ENCODE measurements at places on chromosomes 7 and 10. TPM values are rescaled to one million over a fixed set of nuclear protein-coding genes. Genes with fewer than 3 reads are reported as not detected.

GRCh38 chr10:3452683-3453361 lies 280.2 kb upstream of the PITRM1 start:
- no peak overlapping the region for H3K4me3 ChIP-seq
- no peaks in the 10 kb centered on the region for H3K36me3 ChIP-seq
- no peaks in the 10 kb centered on the region for H3K27me3 ChIP-seq
- no peak overlapping the region for H3K27ac ChIP-seq
- no peak for DNase-seq
- H3K4me1 ChIP-seq = peaks cover 17% of the 10 kb centered on the region

DNA sequence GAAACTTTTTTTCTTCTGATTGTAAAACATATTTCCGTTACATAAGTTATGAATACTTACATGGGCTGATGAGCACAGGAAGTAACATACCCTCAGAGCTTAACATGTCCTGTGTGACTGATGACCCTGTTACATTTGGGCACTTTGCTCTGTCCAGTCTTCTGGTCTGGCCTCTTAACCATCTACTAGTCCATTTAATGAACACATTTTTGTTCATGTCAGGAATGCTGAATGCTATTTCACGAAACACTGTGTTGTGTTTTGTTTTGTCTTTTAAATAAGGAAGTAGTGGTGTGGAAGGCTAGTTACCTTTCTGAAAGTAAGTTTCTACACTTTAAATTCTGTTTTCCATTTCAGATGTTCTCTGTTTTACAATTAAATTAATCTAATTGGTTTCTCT lies 77.7 kb downstream of the RBM33 start:
- no peak overlapping the region for H3K4me3 ChIP-seq
- H3K4me1 ChIP-seq = no peaks in the 10 kb centered on the region
- H3K36me3 ChIP-seq = peaks cover 11% of the 10 kb centered on the region
- no peaks in the 10 kb centered on the region for H3K27me3 ChIP-seq

GRCh38 chr10:118978316-118978997 lies 51.1 kb upstream of the NANOS1 start:
- H3K4me1 ChIP-seq = no peaks in the 10 kb centered on the region
- H3K27me3 ChIP-seq = no peaks in the 10 kb centered on the region
- H3K27ac ChIP-seq = no peak overlapping the region
- no peaks in the 10 kb centered on the region for H3K36me3 ChIP-seq
- H3K4me3 ChIP-seq = no peak overlapping the region

GRCh38 chr7:19442016-19442785 lies 266.6 kb downstream of the POLR1F start:
- no peak overlapping the region for H3K27ac ChIP-seq
- H3K4me1 ChIP-seq = no peaks in the 10 kb centered on the region
- H3K4me3 ChIP-seq = no peak overlapping the region
- DNase-seq = no peak

GRCh38 chr7:121480566-121481335 lies 84.6 kb upstream of the FAM3C start:
- no peaks in the 10 kb centered on the region for H3K27me3 ChIP-seq
- H3K4me1 ChIP-seq = no peaks in the 10 kb centered on the region
- no peak overlapping the region for H3K4me3 ChIP-seq
- no peak overlapping the region for H3K27ac ChIP-seq
- no peak for DNase-seq

DNA sequence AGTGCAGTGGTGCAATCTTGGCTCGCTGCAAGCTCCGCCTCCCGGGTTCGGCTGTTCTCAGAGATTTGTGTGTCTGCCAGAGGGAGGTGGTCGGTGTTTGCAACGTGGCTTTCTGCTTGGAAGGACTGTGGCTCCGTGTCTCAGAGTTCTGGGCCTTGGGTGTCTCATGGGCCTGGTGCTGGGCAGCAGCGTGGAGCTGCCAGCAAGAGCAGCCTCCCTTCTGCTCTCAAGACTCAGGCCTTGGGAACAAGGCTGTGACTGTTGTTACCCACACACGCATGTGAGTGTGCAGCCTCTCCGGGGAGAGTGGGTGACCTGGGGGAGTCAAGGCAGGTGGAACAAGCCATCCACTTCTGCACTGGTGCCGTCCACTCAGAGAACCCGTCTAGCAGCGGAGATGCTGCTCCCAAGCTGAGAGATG lies 52.0 kb downstream of the VIPR2 start:
- no peak overlapping the region for H3K4me3 ChIP-seq
- H3K36me3 ChIP-seq = no peaks in the 10 kb centered on the region
- H3K27me3 ChIP-seq = no peaks in the 10 kb centered on the region
- DNase-seq = no peak
- no peaks in the 10 kb centered on the region for H3K4me1 ChIP-seq
- H3K27ac ChIP-seq = no peak overlapping the region

DNA sequence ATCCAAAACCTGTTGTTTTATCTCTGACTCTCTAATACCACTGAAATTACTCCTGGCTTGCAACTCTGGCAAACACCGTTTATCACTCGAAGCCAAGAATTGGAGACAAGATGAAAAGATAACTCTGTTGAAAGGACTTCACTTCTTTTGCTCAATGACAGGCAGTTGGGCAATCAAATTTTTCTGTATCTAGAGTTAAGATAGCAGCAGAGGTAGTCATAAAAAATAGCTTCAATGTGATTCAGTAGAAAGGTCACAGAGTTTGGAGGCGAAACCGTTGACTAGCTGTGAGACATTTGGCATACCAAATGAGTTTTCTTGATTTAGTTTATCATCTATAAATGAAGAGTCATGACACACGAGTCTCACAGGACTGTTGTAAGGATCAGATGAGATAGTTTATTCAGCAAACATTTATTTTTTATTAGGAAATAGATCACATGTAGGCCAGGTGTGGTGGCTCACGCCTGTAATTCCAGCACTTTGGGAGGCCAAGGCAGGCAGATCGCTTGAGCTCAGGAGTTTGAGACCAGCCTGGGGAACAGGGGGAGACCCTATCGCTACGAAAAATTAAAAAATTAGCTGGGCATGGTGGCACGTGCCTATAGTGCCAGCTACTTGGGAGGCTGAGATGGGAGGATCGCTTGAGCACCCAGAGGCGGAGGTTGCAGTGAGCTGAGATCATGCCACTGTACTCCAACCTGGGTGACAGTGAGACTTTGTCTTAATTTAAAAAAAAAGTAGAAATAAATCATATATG lies 23.6 kb downstream of the AKR1B1 start:
- no peak for DNase-seq
- no peak overlapping the region for H3K27ac ChIP-seq
- no peaks in the 10 kb centered on the region for H3K27me3 ChIP-seq
- no peak overlapping the region for H3K4me3 ChIP-seq
- H3K4me1 ChIP-seq = peaks cover 5% of the 10 kb centered on the region

GRCh38 chr7:128845475-128845874 lies 15.3 kb downstream of the FLNC start:
- H3K36me3 ChIP-seq = no peaks in the 10 kb centered on the region
- H3K27ac ChIP-seq = no peak overlapping the region
- no peak overlapping the region for H3K4me3 ChIP-seq
- no peaks in the 10 kb centered on the region for H3K27me3 ChIP-seq
- DNase-seq = no peak
- no peaks in the 10 kb centered on the region for H3K4me1 ChIP-seq

DNA sequence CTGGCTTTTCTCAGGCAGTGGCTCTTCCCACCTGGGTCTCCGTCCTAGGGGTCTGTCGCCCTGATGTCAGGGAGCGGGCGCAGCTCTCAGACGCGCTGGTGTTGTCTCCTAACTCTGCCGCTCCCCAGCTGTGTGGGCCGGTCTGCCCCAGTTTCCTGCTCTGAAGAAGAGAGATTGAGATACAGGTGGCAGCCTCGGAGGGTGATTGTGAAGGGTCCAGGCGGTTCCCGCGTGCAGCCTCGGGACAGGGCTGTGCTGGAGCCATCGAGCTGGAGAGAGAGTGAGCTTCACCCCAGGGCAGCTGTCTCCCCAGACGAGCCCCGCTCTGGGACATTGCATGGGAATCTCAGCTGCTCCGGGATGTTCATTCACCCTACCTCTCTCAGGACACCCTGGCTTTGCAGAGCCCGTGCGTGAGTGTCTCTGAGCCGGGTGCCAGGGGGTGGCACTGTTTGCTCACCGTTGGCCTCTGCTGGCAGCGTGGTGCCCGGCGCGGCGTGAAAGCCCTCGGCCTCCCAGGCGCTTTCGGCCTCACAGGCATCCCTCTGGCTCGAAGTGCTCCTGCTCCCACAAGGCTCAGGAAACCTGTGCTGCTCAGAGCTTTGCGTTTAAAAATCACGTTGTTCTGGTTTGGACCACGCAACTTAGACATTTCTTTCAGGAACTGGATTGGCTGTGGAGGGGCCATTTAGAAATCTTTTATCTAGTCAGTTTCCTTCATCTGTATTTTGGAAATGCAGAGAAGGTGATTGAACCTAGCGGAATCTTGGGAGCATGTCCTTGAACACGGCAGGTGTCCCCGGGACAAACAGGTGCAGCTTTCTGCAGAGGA lies 33.8 kb upstream of the ZFAND2A start:
- no peak for DNase-seq
- H3K36me3 ChIP-seq = no peaks in the 10 kb centered on the region
- no peak overlapping the region for H3K4me3 ChIP-seq
- peaks cover 3% of the 10 kb centered on the region for H3K27me3 ChIP-seq
- H3K4me1 ChIP-seq = peaks cover 3% of the 10 kb centered on the region

DNA sequence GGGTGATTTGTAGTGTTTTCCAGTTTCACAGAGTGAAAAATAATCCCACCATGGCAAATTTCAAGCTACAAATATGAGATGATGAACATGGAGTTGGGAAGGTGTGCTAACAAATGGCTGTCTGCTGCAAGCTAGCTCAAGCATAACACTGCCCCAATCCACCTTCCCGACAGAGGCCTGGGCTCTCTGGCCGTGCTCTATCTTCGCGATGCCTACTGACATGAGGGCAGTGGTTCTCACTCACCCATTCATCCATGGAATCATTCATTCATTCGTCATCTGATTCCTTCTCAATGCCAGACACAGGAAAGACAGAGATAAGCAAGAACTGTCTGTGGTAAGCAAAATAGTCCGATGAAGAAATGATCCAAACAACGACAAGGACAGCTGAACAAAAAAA lies 65.4 kb downstream of the ZNF467 start:
- DNase-seq = no peak
- no peak overlapping the region for H3K4me3 ChIP-seq
- no peaks in the 10 kb centered on the region for H3K36me3 ChIP-seq
- H3K27me3 ChIP-seq = no peaks in the 10 kb centered on the region
- H3K4me1 ChIP-seq = no peaks in the 10 kb centered on the region

DNA sequence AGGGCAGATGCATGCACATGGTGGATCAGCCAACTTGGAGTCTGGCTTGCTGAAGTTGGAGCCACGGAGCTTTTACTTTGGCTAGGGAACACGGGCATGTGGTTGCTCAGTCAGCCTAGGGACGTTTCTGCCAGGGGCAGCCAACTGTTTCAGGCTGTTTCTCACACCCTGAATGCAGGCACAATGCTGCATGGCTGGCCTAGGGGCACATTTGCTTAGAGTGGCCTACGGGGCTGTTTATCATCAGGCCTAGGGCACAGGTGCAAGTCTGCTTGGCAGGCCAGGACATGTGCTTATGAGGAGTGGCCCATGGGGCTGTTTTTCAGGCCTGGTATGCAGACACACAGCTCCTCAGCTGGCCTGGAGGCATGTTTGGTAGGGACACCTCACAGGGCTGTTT lies 107.4 kb downstream of the GSAP start:
- no peak for DNase-seq
- H3K4me3 ChIP-seq = no peak overlapping the region
- no peaks in the 10 kb centered on the region for H3K36me3 ChIP-seq
- no peaks in the 10 kb centered on the region for H3K4me1 ChIP-seq

- H3K27ac ChIP-seq = no peak overlapping the region
- no peak for DNase-seq
- H3K4me3 ChIP-seq = peak overlapping the region; percentile 20
- H3K27me3 ChIP-seq = no peaks in the 10 kb centered on the region
- no peaks in the 10 kb centered on the region for H3K36me3 ChIP-seq
These were observed 10.3 kb upstream of the PDCD4 start for GRCh38 chr10:110861476-110861875.

GRCh38 chr7:115044224-115044623 lies 122.3 kb downstream of the MDFIC start:
- H3K4me3 ChIP-seq = no peak overlapping the region
- H3K4me1 ChIP-seq = no peaks in the 10 kb centered on the region
- no peaks in the 10 kb centered on the region for H3K36me3 ChIP-seq

DNA sequence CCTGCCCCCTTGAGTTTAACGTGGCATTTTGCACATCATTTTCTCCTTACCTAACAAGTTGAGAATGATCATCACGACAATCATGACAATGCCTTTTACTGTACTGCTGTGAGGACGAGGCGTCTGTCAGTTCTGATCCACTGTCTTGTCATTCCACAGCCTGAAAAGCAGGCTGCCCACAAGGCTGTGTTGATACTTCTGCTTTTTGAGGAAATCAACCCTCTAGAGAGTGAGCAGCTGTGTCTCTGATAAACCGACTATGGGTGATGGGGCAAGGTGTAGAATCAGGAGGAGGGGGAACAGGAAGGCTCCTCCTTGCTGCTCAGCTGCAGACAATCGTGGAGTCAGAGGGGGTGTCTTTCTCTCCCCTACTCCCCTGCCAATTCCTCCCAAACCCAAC lies 30.6 kb upstream of the C10orf120 start:
- no peak overlapping the region for H3K27ac ChIP-seq
- DNase-seq = no peak
- H3K4me1 ChIP-seq = no peaks in the 10 kb centered on the region
- H3K36me3 ChIP-seq = no peaks in the 10 kb centered on the region
- no peak overlapping the region for H3K4me3 ChIP-seq

DNA sequence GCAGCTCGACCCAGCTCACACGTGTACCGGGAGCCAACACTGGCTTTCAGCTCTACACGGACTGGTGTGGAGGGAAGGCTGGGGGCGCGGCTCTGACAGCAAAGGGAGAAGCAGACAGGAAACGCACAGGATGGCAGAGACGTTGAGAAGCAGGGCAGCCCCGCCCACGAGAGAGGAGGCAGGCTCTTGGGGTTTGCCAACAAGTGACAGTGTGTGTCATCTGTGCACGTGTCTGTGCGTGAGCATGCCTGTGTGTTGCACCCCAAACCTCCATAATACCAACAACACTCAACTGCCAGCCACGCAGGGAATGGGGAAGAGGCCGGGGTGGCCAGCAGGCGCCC lies 64.4 kb upstream of the PDGFA start:
- H3K4me1 ChIP-seq = peaks cover 25% of the 10 kb centered on the region
- peak overlapping the region; percentile 78 for H3K27ac ChIP-seq

DNA sequence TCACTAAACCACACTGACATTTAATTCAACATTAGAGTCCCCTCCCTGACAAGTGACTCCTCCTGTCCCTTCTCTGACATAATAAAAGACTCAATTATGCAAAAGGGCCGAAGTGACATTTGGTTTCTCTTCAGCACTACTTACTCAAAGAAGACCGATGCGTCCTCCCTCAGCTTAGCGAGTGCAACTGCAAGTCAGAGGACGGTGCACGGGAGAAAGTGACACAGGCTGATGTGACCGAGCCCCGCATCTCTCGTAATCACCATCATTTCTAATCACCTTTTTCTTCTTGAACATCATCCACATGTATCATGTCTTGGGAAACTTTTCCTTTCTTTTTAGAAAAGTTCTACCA lies 155.7 kb downstream of the TCERG1L start:
- H3K27ac ChIP-seq = no peak overlapping the region
- H3K36me3 ChIP-seq = no peaks in the 10 kb centered on the region
- no peaks in the 10 kb centered on the region for H3K4me1 ChIP-seq
- no peaks in the 10 kb centered on the region for H3K27me3 ChIP-seq
- DNase-seq = no peak

Gene IGFBP3
- 4.5 TPM for total RNA-seq

Gene ZNF511
- total RNA-seq = 83.2 TPM

Gene MYH16
- total RNA-seq = not detected

Gene ZNF783
- 19.7 TPM for total RNA-seq

Gene CALHM1
- not detected for total RNA-seq

Gene TACR2
- not detected for total RNA-seq

Gene IFIT1B
- total RNA-seq = not detected

Gene SPDYE6
- total RNA-seq = not detected
